Endothelial cell of coronary artery (primary cell): ENCODE measurements at places on chromosomes 13 and 19. TPM values are rescaled to one million over a fixed set of nuclear protein-coding genes. Genes with fewer than 3 reads are reported as not detected.

Gene RFX1
- 2.8 and 3.4 TPM in 2 replicates for total RNA-seq

Gene SLC15A1
- under 0.01 TPM in 1 of 2 replicates, not detected in the other for total RNA-seq

Gene POLRMT
- total RNA-seq = 26.4 and 40.2 TPM in 2 replicates

Gene CPAMD8
- total RNA-seq = 0.18 and 0.19 TPM in 2 replicates

Gene CEACAM18
- total RNA-seq = not detected in 2 replicates

Gene DUXA
- not detected in 2 replicates for total RNA-seq

Gene ZNF177
- 0.72 and 1.2 TPM in 2 replicates for total RNA-seq

Gene R3HDM4
- total RNA-seq = 18.2 and 23.4 TPM in 2 replicates

Gene TLE6
- total RNA-seq = 0.99 and 4.5 TPM in 2 replicates

Gene KLK5
- not detected in 2 replicates for total RNA-seq

Gene TMEM255B
- total RNA-seq = 23.0 and 26.9 TPM in 2 replicates

Gene CPB2
- total RNA-seq = not detected in 2 replicates

Gene TIMM50
- total RNA-seq = 57.4 and 77.4 TPM in 2 replicates

Gene FBN3
- not detected in 2 replicates for total RNA-seq

Gene PEAK3
- not detected in 2 replicates for total RNA-seq

Gene ARHGEF18
- total RNA-seq = 27.1 and 39.2 TPM in 2 replicates

Gene SIGLEC7
- under 0.01 TPM in 1 of 2 replicates, not detected in the other for total RNA-seq

Gene DAZAP1
- total RNA-seq = 58.0 and 63.1 TPM in 2 replicates

Gene TBC1D4
- total RNA-seq = 37.6 and 45.3 TPM in 2 replicates

Gene PCDH20
- not detected in 2 replicates for total RNA-seq

Gene ODAD3
- 0.09 and 0.28 TPM in 2 replicates for total RNA-seq

Gene NALCN
- total RNA-seq = 5.0 and 7.3 TPM in 2 replicates

Gene PDX1
- not detected in 2 replicates for total RNA-seq
